ENCODE measurements at places on chromosomes 13 and 19. TPM values are rescaled to one million over a fixed set of nuclear protein-coding genes. Genes with fewer than 3 reads are reported as not detected.

- no peak for DNase-seq
Observed at GRCh38 chr13:111429064-111429558, 108.7 kb downstream of the TEX29 start.

- no peak for DNase-seq
Observed at GRCh38 chr13:87999240-87999700, 328.1 kb downstream of the SLITRK5 start.

The IL12RB1 gene
- 71.1 TPM for total RNA-seq

DNA sequence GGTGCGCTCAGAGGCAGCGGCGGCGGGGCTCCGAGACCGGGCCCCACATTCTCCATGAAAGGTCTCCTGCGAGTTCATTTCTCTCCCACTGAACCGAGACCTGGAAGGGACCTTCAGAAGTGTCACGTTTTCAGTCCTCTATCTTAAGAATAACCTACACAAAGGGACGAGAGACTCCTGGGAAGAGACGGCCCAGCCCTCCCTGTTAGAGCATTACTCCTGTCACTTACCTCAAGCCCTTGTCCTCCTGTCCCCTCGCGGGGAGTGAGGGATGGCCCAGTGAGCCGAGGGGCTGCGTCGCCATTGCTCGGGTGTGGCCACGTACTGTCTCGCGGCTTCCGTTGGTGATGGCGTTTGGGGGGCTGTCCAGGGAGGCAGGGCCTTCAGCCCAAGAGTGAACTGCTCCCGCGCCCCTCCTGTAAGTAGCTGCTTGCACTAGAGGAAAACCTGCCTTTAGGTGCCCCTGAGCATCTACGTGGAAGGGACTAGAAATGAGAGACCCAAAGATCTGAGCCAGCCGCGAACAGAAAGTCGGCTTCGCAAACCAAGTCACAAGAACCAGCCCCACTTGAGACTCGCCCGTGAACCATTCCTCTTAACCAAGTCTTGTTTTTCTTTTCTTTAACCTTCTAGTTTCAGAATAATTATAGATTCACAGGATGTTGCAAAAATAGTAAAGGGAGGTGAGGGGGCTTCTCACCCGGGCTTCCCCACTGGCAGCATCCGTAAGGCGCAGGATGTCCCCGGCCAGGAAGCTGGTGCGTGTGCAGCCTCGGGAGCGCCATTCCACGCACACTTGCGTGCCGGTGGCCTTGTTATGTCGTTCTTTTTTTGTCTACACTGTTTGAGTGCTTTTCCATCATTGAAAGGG lies 21.1 kb upstream of the NDUFS7 start:
- no peak for DNase-seq

- DNase-seq, result no peak
Observed at GRCh38 chr13:33087790-33088189, 71.6 kb downstream of the KL start.

DNA sequence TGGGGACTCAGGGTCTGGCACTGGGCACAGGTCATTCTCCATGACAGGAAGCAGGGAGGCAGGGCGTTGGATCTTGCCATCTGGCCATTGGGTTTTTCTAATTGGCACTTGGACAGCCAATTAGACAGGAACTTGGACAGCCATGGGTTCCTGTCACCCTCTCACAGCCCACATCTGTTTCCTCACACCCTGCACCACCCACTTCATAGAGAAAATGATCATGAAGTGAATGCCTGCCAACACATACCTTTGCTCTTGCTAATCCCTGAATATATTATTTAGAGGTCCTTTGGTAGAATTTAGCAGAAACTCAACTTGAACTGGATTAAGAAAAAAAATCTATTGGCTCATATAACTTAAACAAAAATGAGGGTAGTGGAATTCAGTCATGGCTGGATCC lies 4.9 kb upstream of the OLFM2 start:
- no peak for DNase-seq

All from T-helper 17 cell (primary cell).